ENCODE measurements at places on chromosomes 11 and 22.

DNA sequence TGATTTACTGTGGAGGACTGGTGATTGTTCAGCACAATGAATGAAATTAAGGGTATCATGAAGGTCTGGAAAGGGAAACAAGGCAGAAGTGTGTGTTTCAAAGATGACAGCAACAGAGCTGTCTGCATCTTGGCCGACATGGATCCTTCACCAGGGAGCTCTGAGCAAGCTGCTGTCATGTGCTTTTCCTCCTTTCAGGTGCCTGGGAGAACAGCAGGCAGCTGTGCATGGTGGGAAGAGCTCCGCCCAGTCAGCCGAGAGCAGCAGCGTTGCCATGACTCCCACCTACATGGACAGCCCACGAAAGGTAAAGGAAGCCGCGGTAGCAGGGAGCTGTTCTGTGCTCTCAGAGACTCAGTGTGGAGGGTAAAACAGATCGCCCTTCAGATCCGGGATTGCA, 87.1 kb upstream of the YWHAH start:
- no peak for DNase-seq

GRCh38 chr11:44357711-44358110, 47.8 kb upstream of the ALX4 start:
- peak; percentile 60 for DNase-seq

DNA sequence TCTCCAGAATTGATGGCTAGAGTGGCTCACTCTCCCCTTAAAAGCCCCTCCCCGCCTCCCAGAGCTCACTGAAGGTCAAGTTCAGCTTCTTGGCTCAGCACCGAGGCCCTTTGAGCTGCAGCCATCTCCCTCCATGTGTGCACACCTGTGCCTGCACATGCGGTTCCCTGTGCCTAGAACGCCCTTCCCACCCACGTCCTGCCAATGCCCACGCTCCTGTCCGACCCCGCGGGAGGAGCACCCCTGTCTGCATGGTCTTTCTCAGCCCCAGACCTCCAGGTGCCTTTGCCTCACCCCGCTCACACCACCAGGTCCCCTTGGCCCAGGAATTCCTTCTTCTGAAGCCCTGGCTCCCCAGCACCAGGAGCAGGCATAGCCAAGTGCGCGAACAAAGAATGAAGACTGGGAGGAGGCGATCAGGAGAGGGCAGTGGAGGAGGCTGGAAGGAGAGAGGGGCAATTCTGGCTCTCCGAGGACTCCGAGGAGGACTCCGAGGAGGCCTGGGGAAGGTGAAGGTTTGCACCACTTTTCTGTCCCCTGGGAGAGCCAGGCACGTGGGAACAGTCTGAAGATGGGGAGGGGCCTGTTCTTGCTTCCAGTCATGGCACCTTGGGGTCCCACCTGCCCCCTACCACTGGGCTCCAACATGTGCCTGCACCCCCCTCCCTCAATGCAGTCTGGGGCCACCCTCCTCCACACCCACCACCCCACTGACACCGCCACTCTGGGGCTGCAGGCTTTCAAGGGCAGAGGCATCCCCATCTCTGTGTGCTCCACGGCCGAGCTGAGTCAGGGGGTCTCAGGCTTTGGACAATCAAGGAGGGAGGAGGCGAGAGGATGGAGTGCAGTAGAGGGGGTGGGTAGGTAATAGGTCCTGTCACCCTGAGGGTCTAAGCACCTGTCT, 17.7 kb downstream of the IGF2 start:
- no peak for DNase-seq

- peak; percentile 77 for DNase-seq
These were observed 925 bp upstream of the KCNJ11 start for GRCh38 chr11:17389211-17389956.

DNA sequence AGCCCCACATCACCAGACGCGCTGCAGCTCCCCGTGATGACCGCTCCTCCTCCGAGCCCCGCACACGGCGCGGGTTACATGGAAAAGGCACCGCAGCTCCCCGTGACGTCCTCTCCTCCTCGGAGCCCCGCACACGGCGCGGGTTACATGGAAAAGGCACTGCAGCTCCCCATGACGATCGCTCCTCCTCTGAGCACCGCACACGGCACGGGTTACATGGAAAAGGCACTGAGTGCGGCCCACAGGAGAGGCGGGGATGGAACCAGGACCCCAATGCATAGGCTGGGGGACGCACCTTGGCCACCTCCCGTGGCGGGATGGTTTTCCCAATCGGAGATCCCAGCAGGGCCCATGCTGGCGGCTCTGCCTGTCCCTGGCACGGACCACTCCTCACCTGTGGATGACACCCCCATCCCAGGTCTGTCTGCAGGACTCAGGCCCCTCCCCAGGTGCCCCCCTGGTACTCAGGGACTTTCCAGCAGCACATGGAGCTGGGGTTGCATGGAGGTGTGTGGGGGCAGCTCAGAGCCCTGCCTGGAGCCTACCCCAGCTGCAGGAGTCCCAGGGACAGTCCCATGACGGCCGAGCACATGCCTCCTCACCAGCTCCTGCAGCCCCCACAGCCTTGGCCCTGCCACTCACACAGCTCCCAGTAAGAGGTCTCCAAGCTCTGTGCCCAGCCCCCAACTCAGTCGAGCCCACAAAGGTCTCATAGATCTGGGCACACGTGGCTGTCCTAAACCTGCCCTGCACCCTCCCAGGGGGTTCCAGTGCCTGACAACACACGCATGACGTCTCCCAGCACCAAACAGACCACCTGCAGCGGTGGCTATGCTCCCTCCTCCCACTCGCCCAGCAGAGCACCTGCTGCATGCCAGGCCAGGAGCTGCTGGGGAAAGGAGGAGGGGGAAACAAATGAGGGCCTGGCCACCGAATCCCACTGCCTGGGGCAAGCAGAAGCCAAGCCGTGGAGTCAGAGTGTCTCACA, 166.6 kb downstream of the BRD1 start:
- no peak for DNase-seq

GRCh38 chr22:21041937-21042336, 3.8 kb upstream of the LRRC74B start:
- DNase-seq, result no peak

DNA sequence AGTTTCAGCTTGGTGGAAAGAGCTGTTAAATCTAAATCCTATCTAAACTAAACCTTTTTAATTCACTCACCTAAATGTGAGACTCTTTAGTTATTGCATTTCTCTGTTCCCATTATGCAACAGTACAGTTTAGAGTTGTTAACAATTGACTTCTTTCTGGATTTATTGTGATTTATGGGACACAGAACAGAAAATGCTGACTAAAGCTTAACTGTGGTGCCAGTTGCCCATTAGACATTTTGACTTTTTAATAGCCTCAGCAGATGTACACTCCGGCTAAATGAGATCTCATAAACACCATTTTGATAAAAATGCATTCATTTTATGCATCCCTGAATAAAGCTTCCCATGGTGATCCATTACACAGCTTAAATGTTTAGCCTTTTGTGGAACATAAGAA, 356.6 kb downstream of the CASP12 start:
- DNase-seq, result no peak

DNA sequence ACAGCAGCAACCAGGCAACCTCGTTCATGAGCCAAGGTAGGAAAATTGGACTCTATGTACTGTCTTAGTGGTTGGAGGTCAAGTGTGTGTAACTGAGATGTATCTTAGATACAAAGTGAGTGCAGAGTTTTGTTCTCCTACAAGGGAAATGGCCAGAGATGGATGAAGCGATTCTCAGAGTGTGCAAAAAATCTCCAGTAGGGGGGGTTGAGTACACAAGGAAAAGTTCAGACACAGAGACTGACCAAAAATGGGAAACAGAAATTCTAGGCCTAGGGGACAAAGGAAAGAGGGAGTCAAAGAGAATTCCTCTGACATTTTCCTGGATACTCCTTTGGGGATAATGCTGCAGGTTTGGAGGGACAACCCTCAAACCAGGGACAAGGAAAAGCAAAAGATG, 38.2 kb upstream of the OR5AK2 start:
- no peak for DNase-seq

GRCh38 chr22:16955081-16955480, 52.9 kb downstream of the GAB4 start:
- no peak for DNase-seq

DNA sequence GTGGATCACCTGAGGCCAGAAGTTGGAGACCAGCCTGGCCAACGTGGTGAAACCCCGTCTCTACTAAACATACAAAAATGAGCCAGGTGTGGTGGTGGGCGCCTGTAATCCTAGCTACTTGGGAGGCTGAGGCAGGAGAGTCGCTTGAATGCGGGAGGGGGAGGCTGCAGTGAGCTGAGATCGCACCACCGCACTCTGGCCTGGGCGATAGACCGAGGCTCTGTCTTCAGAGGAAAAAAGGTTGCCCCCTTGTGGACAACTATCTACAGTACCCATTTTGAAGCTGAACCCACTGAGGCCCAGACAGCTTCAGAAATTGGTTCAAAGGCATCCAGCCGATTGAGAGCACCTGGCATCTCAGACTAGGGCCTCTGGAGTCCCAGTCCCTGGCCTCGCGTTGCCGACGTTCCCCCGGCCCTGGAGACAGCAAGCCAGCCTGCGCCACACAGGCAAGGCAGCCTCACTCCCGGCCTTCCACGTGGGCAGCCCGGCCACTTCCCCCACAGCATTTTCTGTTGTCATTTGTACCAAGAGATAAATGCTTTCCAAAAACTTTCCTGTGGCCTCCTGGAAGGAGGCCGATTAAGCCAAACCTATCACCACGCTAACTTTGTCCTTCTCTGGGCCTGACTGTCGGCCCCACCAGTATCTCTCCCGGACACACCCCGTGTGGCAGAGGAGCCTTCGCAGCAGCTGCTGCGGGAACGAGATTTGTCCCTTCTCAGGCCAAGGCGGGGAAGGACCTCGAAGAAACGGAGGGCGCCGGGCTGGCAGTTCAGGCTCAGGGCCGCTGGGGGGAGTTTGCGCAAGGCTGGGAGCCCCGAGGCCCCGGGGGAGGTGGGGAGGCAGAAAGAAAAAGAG, 82.8 kb downstream of the FLI1 start:
- DNase-seq, result no peak

DNA sequence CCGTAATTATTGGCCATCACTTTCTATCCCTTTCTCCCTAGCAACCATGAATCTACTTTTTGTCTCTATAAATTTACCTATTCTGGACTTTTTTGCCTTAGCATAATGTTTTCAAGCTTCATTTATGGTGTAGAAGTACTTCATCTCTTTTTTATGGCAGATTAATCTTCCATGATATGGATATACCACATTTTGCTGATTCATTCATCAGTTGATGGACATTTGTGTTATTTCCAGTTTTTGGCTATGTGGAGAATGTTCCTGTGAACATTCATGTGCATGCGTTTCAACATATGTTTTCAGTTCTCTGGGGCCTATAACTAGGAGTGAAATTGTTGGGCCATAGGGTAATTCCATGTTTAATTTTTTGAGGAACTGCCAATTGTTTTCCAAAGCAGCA, 12.8 kb downstream of the CAPN1 start:
- DNase-seq, result no peak

GRCh38 chr11:111173221-111173620, 72.3 kb upstream of the POU2AF2 start:
- no peak for DNase-seq

DNA sequence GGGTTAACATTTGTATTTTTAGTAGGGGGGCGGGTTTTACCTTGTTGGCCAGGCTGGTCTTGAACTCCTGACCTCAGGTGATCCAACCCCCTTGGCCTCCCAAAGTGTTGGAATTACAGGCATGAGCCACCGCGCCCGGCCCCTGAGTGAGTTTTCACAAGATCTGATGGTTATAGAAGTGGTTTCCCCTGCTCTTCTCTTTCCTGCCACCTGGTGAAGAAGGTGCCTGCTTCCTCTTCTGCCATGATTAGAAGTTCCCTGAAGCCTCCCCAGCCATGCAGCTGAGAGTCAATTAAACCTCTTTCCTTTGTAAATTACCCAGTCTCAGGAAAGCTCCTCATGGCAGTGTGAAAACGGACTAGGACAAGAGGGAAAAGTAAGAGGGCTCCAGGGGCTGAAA, 259.1 kb upstream of the PLET1 start:
- DNase-seq, result no peak

DNA sequence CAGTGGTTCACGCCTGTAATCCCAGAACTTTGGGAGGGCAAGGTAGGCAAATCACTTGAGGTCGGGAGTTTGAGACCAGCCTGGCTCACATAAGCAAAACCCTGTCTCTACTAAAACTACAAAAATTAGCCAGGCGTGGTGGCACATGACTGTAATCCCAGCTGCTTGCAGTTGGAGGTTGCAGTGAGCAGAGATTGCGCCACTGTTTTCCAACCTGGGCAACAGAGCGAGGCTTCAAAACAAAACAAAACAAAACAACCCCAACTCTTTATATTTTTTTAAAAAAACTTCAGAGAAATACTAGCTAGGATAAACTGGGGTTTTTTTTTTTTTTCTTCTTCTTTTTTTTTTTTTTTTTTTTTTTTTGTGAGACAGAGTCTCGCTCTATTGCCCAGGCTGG, 31.8 kb upstream of the RAPSN start:
- no peak for DNase-seq

DNA sequence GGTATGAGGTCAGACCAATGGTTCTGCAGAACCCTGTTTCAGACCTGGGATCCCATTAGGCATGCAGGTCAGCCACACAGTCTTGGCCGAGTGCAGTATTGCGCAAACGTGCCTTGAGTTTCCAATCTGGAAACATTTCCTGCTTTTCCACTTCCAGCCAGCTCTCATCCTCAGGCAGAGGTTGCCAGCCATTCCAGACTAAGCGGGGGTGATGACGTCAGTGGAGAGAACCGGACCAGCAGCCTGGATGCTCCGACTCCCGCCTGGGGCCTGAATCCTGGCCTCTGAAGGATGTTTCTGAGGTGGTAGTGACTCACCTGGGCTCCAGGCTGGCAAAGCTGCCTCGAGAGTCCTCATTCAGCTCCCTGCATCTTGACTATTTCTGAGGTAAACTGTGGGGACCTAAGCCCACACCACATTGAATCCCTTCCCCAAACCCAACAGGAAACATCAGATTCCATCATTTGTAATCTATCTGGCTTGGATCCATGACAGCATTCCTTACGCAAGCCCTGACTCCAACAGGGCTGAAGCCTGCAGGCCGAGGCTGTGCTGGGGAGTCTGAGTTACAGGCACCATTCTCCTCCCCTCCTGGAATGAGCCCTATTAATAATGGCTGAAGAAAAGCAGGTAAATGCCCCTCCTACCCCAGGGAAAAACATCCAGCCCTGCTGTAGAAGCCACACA, 83.0 kb downstream of the ABTB2 start:
- DNase-seq, result peak; percentile 99

Data from RWPE1 (cell line).